ENCODE measurements at places on chromosomes 1 and 21.
A peak's percentile ranks its signal among the peaks of the same experiment; 100 is the strongest.

- no peak for DNase-seq
Observed at GRCh38 chr1:160855181-160855981, 7.3 kb downstream of the CD244 start.

GRCh38 chr1:66256629-66257572 is 277.1 kb upstream of the SGIP1 start:
- DNase-seq: no peak

- DNase-seq: no peak
Observed at GRCh38 chr1:56024155-56024554, 555.2 kb downstream of the PLPP3 start.

DNA sequence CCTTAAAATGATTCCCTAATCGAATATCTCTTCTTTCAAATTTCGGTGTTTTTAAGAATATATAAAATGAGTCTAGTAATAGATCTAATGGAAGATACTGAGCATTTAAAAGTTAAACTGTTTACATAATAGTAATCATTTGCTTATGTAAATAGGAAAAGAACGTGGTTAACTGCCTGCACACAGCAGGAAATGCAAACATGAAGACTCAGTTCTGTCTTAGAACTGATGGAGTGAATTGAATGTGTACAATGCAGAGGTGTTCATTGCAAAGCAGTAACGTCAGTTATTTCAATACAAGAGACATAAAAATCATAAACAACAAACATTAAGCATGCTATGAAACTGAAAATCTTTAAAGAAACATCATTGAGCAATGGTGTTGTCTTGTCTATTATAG is 359.4 kb upstream of the ADAMTS5 start:
- no peak for DNase-seq

DNA sequence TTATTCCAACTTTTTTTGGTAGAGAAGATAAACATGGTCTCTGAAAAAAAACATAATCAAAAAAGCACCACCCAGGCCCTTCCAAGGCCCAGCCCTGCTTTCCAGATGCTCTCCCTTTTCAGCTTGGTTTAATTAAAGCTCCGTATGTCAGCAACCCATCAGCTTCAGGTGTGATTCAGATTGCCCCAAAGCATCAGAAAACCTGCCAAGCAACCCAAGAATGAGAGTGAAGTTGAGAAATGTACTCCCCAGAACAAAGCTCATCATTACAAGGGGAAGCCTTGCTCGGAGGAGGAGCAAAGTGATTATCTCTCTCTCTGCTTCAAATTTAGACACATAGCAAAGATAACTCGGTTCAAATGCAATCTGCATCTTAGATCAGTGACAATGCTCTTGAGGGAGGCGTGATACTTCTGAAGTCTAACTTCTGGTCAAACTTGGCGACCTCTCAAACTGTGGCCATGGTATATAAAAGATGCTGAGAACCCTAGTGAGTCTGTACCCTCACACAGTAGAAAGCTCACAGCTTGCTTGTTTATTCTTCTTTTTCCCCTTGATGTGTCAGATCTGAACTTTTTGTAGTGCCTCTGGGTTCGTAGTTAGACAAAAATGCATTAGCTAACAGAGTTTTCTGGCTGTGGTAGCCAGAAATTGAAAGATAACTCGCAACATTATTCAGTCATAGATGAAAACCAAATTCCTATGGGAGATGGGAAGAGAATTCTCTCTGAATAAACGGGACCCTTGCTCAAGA is 63.3 kb upstream of the ZC3H11B start:
- DNase-seq: no peak

GRCh38 chr1:87333692-87334347 is 5.1 kb downstream of the LMO4 start:
- DNase-seq: peak; percentile 41

All from CD4-positive, CD25-positive, alpha-beta regulatory T cell (primary cell).